ENCODE measurements at places on chromosomes 7 and 10. TPM values are rescaled to one million over a fixed set of nuclear protein-coding genes. Genes with fewer than 3 reads are reported as not detected.

- H3K4me1 ChIP-seq, result peaks cover 25% of the 10 kb centered on the region
- H3K27me3 ChIP-seq, result no peaks in the 10 kb centered on the region
- DNase-seq, result peak; percentile 10
- H3K27ac ChIP-seq, result no peak overlapping the region
Measured at GRCh38 chr10:93390306-93391090, 91.6 kb downstream of the MYOF start.

DNA sequence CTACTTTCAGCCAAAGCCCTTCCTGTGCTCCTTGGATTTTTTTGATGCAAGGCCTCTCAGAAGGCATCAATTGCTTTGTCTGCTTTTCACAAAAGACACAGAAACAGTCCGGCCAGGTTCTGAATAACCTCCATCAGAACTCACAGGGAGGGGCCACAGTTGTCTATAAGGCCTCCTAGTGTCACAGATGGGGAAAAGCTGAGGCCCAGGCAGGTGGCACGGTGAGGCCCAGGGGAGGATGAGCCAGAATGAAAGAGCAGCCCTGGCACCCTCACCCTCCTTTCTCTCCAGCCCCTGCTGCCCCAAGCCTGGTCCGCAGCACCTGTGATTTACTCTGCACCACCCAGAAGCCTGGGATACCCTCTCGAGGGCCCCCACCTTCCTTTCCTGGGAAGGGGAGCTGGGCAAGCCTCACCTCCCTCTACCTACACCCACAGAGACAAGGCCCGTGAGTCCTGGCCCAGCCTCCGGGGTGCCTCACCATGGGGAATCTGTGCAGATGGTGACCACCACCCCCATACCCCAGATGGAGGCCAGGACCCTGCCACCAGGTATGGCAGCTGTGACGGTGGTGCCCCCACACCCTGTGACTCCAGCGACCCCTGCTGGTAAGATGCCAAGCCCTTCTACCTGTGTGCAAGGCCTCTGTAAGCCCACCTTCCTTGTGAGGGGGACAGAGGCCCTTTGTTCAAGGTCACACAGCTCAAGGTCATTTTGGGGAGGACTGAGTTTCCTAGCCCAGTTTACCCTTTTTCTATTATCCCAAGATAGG, 26.2 kb upstream of the ZNF467 start:
- no peaks in the 10 kb centered on the region for H3K4me1 ChIP-seq
- no peak overlapping the region for H3K4me3 ChIP-seq
- H3K27ac ChIP-seq, result no peak overlapping the region
- peak; percentile 61 for DNase-seq
- no peaks in the 10 kb centered on the region for H3K36me3 ChIP-seq

DNA sequence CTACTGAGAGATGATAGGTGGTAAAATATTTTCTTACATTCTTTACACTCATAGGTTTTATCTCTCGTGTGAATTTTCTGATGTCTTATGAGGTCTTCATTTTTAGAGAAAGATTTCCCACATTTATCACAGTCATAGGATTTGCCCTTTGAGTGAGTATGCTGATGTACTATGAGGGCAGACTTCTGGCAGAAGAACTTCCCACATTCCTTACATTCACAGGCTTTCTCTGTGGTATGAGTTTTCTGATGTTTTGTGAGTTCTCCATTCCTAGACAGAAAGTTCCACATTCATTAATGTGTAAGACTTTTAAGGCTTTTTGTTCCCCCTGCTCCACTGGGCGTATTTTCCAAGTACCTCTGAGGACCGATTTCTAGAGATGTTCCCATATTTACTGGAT, 23.5 kb downstream of the ZNF25 start:
- H3K27ac ChIP-seq, result no peak overlapping the region
- peaks cover 2% of the 10 kb centered on the region for H3K36me3 ChIP-seq
- H3K4me1 ChIP-seq, result no peaks in the 10 kb centered on the region
- H3K4me3 ChIP-seq, result no peak overlapping the region
- no peaks in the 10 kb centered on the region for H3K27me3 ChIP-seq

DNA sequence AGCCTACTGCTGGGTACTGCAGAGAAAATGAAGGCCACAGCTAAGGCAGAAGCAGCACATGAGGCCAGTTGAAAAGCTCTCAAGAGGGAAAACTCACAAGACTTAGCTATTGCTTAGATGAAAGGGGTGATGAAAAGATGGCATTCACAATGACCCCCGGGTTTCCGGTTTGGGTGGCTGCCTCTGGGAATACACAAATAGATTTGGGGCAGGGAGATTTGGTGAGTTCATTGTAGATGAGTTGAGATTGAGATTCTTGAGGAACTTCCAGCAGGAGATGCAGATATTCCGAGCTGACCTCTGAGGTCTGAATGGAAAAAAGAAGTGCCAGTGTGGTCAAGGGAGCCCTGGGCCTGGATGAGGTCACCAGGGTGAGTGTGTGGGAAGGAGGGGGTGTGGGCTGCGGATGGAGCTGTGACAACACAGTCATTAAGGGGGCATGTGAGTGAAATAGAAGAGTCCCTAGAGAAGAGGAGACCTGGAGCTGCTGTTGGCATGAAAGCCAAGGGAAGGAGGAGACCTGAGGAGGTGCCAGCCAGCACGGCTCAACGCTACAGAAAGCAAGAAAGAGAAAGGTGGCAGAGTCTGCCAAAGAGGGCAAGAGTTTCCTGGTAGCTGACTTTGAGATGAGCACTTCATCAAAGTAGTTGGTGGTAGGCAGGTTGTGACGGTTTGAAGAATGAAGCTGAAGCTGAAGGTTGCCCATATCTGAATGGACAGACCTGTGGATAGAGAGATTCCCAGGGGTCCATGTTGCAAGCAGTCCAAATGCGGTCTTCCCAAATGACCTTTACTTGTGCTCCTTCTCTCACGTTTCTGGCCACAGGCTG, 43.7 kb downstream of the HIF1AN start:
- no peaks in the 10 kb centered on the region for H3K4me1 ChIP-seq
- H3K36me3 ChIP-seq, result no peaks in the 10 kb centered on the region
- no peak for DNase-seq
- H3K27me3 ChIP-seq, result no peaks in the 10 kb centered on the region

Gene FAM131B
- 0.05 TPM for total RNA-seq

Gene AS3MT
- not detected for total RNA-seq

GRCh38 chr7:39527296-39527695, 38.9 kb upstream of the YAE1 start:
- H3K27ac ChIP-seq, result no peak overlapping the region
- no peaks in the 10 kb centered on the region for H3K4me1 ChIP-seq
- H3K4me3 ChIP-seq, result no peak overlapping the region
- H3K27me3 ChIP-seq, result no peaks in the 10 kb centered on the region
- no peak for DNase-seq
- H3K36me3 ChIP-seq, result no peaks in the 10 kb centered on the region

DNA sequence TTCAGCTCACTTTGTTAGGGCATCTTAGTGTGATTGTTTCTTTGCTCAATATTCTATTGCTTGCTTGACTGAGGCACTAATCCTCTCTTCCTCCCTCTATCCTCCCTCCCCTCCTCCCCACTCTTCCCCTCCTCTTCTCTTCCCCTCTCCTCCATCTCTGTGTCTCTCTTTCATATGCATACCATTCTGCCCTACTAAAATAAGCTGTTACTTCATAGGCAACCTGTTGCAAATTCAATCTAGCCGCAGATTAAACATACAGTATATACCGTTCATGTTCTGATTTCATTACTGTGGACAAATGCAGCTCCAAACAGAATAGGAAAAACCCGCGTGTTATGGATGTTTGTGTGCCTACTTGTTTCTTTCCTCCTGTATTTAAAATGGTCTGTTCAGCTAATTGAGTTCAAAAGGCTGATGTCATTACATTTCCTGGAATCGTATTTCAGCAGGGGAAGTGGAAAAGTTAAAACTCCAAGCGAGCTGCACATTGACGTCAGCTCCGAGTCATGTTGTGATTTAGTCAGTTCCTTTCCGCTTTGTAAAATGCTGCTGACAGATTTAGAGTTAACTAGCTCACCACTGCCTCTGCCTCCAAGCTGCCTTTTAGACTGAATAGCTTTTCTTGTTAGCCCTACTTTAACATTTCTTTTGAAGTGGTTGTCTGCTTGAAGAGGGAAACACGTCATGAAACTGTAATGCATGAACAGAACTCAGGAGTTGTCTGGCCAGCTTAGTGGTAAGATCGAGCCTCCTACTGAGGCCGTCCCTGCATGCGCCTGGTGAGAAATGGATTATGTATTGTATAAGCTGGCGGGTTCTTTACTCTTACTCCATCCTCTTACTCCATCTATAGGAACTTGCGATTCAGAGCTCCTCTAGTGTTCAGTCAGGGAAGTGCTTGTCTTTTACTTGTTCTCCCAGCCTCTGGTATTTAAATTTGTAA, 69.0 kb downstream of the CREM start:
- no peaks in the 10 kb centered on the region for H3K27me3 ChIP-seq
- H3K27ac ChIP-seq, result peak overlapping the region; percentile 94
- peak; percentile 96 for DNase-seq
- peak overlapping the region; percentile 68 for H3K4me3 ChIP-seq
- H3K36me3 ChIP-seq, result no peaks in the 10 kb centered on the region
- peaks cover 12% of the 10 kb centered on the region for H3K4me1 ChIP-seq

DNA sequence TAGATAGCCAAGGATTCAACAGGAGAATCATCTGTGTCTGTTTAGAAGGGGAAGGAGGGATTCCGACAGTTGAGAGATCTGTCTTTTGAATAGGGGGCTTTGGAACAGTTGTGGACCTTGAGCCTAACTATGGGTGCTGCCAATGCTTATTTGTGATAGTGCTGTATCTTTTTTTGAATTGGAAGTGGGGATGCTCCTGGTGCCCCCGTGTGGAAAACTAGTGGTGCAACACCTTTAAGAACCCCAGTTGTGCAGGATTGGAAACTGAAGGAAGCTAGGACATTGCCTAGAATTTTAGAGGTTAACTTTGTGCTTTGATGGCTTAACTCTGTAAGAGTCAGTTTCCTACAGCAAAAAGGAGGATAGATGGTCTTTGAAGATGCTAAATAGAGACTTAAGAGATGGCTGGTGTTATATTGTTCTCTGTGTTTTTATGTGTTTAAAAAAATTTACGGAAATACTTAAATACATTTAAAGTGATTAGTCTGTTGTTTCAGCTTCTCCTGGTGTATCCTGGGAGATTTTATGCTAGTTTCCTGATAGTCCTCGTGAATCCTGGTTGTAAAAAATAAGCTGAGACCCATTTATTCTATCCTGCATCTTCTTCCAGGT, 69.3 kb downstream of the AP3M1 start:
- H3K27me3 ChIP-seq, result no peaks in the 10 kb centered on the region
- no peak overlapping the region for H3K27ac ChIP-seq
- peaks cover 18% of the 10 kb centered on the region for H3K4me1 ChIP-seq
- peaks cover 8% of the 10 kb centered on the region for H3K36me3 ChIP-seq
- H3K4me3 ChIP-seq, result no peak overlapping the region
- DNase-seq, result peak; percentile 66

- H3K4me1 ChIP-seq, result no peaks in the 10 kb centered on the region
- H3K27ac ChIP-seq, result no peak overlapping the region
- no peak for DNase-seq
- H3K36me3 ChIP-seq, result no peaks in the 10 kb centered on the region
Measured at GRCh38 chr7:7932553-7932952, 36.0 kb upstream of the GLCCI1 start.

DNA sequence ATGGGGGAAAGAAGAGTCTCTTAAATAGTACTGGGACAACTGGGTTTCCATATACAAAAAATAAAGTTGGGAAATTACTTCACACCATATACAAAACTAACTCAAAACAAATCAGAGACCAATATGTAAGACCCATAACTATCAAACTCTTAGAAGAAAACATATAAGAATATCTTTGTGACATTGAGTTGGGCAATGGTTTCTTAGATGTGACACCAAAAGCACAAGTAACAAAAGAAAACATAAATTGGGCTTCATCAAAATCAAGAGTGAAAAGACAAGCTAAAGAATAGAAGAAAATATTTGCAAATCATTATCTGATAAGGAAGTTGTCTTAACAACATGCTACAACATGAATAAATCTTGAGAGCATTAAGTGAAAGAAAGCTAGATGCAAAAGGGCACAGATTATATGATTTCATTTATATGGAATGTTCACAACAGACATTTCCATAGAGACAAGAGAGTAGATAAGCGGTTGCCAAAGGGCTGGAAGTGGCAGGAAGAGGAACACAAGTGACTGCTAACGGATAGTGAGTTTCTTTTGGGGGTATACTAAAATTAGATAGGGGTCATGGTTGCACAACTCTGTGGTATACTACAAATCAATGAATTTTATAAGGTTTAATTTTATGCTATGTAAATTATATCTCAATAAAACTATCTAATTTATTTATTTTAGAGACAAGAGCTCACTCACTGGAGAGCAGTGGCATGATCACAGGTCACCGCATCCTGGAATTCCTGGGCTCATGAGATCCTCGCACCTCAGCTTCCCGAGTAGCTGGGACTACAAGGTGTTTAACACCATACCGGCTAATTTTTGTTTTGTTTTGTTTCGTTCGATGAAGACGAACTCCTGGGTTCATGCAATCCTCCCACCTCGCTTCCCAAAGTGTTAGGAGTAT, 35.4 kb downstream of the JMJD1C start:
- H3K36me3 ChIP-seq, result peaks cover 2% of the 10 kb centered on the region
- H3K27ac ChIP-seq, result no peak overlapping the region
- DNase-seq, result no peak
- H3K27me3 ChIP-seq, result no peaks in the 10 kb centered on the region
- H3K4me3 ChIP-seq, result no peak overlapping the region

Gene CDHR3
- total RNA-seq, result 0.34 TPM
